ENCODE measurements at places on chromosomes 5 and 9.

GRCh38 chr9:5499889-5500398, 10.4 kb upstream of the PDCD1LG2 start:
- no peak for DNase-seq
- H3K27ac ChIP-seq, result no peak overlapping the region
- H3K4me1 ChIP-seq, result no peaks in the 10 kb centered on the region
- no peaks in the 10 kb centered on the region for H3K27me3 ChIP-seq
- H3K36me3 ChIP-seq, result no peaks in the 10 kb centered on the region

DNA sequence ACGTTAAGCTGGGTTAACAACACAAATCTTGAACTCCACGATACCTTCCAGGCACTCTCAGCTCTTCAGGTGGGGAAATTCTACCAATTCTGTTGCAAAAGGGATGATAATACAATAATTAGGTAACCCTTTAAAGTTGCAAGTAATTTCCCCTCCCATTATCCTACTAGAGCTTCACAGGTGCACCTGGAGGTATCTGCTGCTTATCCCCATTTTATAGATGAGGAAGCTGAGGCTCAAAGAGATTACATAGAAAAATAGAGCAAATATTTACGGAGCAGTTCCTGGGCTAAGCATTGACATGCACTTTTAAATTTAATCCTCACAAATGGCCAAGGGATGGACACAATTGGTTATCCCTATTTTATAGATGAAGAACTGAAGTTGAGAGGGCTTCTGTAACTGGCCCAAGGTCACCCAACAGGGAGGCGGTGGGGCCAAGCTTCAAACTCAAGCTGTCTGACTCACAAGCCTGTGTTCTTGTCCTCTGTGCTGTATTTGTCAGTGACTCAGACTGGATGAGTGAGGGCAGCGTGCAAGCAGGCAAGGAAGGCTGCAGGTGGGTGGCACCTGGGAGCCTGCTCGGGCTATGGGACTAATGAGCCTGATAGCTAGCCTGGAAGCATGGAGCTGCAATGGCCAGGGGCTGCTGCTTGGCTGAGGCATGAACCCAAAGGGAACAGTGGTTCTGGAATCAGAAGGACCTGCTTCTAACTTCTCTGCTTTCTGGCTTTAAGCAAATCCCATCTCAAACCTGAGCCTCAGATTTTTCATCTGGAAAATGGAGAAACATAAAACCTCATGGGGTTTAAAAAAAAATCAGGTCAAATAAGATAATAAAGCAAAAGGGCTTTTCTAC, 105.5 kb downstream of the PDE6A start:
- H3K36me3 ChIP-seq, result no peaks in the 10 kb centered on the region
- H3K27me3 ChIP-seq, result peaks cover 3% of the 10 kb centered on the region
- H3K4me1 ChIP-seq, result peaks cover 1% of the 10 kb centered on the region
- no peak for DNase-seq

DNA sequence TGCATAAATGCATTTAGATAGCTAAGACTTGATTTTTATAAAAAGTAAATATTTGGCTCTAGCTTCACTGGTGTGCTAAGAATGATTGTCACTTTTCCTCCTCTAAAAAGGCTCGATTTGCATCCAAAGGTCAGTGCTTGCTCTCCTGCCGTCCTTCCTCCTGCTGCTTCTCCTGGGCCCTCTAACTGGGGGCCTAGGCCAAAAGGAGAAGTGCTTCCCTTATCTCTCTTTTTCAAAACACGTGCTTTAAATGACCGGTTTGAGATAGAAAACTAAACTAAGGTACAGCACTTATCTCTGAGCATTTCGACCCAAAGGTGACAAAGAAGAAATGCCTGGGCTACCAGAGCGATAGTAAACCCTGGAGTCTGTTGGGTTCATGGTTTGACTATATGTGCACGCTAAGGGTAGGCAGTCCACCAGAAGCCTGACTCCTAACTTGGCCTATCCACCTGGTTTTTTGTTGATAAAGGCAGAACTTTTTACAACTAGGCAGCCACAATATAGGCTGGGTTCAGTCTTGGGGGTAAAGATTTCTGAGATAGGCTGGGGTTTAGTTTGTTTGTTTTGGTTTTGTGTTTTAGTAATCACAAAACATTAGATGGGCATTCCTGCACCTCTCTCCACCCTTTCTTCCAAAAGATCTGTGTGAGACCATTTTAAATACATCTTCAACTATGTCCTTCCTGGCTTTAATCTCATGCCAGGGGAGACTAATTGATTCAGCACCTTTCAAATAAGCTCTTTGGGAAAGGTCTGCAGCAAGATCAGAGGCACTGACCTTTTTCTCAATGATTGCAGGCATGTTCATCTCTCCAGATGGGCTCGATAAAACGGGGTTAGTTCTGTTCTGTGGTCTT, 3.8 kb downstream of the NR2F1-AS1 start:
- H3K4me1 ChIP-seq, result peaks cover 23% of the 10 kb centered on the region
- no peak overlapping the region for H3K27ac ChIP-seq
- no peak overlapping the region for H3K4me3 ChIP-seq
- DNase-seq, result no peak

DNA sequence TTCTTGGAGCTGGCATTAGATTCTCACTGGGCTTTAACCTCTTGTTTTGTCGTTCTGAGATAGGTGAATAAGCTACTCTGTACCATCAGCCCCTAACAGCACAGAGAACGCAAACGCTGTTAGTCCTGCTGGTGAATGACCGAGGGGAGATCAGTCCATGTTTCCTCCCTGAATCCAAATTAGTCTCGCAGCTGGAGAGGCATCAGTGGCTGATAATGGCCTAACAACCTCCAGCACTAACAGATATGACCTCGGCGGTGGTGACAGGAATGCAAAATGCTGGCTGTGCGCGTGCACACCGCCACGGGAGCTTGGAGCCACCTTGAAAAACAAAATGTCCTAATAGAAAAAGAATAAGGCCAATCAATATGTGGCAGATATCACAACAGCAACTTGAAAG, 77.6 kb upstream of the IRX1 start:
- H3K36me3 ChIP-seq, result no peaks in the 10 kb centered on the region
- H3K27ac ChIP-seq, result no peak overlapping the region
- peaks cover 6% of the 10 kb centered on the region for H3K27me3 ChIP-seq

GRCh38 chr9:35914301-35914807, 5.1 kb downstream of the SPAAR start:
- H3K27me3 ChIP-seq, result peaks cover 6% of the 10 kb centered on the region
- DNase-seq, result peak; percentile 28
- H3K4me3 ChIP-seq, result no peak overlapping the region

DNA sequence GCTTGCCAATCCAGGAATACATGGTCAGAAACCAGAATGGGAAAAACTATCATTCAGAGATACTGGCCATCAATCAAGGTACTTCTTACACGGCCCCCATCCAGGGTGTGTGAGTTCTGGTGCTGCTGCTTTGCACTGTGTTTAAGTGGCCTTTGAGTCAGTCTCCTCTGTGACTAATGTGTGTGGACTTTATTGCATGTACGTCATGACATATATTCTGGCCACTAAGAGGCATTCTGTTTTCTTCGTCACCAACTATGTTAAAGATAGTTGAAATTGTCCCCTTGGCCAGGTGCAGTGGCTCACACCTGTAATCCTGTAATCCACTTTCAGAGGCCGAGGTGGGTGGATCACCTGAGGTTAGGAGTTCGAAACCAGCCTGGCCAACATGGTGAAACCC, 8.5 kb downstream of the EXOSC3 start:
- H3K27ac ChIP-seq, result no peak overlapping the region
- no peak overlapping the region for H3K4me3 ChIP-seq
- no peaks in the 10 kb centered on the region for H3K4me1 ChIP-seq
- H3K27me3 ChIP-seq, result no peaks in the 10 kb centered on the region

DNA sequence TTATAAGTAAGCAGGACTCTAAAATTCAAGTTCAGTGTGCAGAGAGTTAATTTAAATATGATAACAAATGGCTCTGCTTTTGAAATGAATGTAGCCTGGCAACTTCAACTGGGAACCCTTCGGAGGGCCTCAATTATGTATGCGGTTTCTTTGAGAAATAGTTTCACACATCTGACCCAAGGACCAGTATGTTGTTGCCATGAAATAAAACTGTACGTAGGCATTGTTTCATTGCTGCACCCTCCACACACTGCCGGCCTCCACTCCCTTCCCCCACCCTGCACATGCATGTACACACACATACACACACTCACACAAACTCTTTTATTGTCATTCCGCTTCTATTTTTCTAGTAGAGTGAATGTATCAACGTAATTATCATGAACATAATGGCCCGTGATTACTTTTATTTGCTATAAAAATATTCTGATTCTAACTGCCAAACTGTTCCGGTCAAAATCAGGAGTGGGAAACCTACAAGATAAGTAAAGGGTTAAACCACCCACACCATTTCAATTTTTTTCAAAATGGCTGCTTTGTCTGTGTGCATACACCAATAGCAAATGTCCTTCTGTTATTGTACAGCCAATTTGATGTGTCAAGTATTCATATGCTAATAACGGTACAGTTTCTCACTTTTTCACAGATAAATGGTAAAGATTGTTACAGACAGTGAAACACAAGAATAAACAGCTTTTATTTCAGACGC, 215.5 kb upstream of the TMEM161B start:
- no peaks in the 10 kb centered on the region for H3K36me3 ChIP-seq
- peaks cover 26% of the 10 kb centered on the region for H3K27me3 ChIP-seq
- H3K4me1 ChIP-seq, result peaks cover 34% of the 10 kb centered on the region
- H3K27ac ChIP-seq, result no peak overlapping the region
- no peak for DNase-seq
